ENCODE measurements at places on chromosomes 1 and 21.

GRCh38 chr1:204988196-204988595 lies 54.8 kb upstream of the CNTN2 start:
- DNase-seq, result no peak

DNA sequence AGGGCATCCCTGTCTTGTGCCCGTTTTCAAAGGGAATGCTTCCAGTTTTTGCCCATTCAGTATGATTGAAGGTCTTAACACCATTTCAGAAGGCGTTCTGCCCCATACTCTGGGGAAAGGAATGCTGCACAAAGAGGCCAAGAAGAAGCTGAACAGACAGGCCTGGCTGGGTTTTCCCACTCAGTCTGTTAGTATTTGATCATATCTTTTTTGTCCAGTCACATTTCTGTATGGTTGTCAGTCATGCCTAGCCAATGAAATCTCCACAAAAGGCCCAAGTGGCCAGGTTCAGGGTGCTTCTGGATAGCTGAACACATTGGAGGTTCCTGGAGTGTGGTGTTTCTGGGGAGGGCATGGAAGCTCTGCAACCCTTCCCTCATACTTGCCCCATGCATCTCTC lies 72.1 kb downstream of the NEK7 start:
- no peak for DNase-seq

- DNase-seq, result no peak
Measured at GRCh38 chr21:32842146-32842545, 70.6 kb upstream of the PAXBP1 start.

- DNase-seq, result no peak
Measured at GRCh38 chr1:55311057-55311641, 96.0 kb upstream of the USP24 start.

DNA sequence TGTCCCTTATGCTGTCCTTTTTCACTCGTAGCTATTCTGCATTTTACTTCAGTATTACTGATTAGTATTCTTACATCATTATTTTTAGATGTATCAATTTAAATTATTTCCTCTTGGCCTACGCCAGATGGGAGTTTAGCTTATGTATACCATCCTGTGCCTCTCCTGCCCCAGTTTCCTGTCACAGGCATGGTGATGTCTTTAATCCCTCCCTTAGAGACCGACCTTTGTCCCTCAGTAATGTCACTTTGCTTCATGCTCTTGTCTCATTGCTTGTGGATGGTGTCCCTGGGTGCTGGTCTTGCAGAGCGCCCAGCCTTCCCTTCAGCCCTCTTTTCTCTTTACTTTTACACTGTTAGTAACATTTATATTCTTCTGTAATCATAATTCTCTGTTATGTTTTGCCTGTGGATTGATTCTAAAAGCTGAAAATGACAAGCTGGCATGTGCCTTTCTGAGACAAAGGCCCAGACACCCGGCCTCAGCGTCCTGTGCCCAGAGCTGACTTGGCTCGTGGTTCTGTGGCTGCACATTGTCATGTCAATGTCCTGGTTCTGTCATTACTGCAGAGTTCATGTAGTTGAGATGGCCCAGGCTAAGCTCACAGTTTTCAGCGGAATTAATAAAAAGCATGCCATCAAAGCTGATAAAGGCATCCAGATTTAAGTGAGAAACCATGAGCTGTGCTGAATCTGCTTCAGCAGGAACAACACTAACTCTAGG lies 100.7 kb downstream of the MTR start:
- no peak for DNase-seq

DNA sequence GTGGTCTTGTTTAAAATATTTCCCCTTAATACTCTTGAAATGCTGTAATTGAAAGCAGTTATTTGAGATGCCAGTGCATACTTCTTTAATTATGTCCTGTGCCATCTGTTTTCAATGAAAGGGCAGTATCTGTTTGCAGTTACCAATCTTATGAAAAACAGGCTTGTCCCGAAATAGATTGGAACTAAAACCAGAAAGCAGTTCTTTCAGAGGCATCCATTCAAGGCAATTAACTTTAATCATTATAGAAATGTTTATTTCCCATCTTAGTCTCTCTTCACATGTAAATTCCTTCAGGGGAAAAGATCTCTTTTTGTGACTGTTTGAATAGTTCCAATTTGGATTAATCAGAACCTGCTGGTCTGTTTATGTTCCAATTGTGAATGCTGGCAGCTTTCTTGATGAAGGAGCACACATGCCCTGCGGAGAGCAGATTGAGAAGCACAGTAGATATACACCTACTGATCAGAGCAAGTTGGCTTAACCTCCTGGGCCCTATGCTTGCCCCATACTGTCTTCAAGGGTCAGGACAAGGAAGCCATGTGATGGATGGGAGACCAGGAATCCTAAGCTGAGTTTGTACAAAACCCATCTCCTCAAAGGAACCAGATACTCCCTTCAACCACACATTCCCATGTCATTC lies 41.6 kb upstream of the MROH9 start:
- DNase-seq, result no peak

DNA sequence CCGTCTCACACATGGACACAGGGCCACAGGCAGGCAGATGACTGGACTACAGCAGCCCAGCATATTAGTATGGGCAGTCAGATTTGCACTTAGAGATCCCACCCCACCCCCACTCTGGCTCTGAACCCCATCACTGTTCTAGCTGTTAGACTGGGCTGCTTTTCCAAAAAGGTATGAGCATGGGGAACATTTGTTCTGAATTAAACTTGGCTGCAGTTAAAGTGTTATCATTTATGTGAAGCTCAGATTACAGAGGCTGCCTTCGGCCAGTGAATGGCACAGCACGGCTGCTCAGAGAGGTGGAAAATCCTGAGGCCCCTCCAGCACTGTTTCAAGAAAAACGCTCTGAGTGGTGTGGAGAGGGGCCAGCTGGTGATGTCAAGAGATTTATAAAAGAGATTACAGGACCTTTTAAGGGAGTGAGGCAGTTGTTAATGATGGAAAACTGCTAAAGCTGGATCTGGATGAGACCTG lies 6.9 kb upstream of the NOS1AP start:
- no peak for DNase-seq

DNA sequence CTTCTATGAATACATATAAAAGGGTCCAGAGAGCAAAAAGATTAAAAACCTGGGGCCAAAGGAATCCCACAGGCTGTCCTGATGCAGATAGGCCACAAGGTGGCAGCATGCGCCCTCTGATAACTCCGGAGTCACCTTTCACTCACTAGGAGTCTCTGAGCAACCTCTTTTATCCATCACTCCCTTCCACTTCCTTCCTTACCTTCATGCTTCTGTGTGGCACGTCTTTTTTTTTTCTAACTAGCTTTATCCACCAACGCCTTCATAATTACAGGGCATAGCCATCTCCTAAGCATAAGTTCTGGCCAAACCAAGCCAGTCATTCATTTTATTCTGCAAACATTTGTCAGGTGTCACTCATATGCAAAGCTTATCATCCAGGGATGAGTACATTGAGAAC lies 3.9 kb upstream of the PGLYRP4 start:
- peak; percentile 45 for DNase-seq

DNA sequence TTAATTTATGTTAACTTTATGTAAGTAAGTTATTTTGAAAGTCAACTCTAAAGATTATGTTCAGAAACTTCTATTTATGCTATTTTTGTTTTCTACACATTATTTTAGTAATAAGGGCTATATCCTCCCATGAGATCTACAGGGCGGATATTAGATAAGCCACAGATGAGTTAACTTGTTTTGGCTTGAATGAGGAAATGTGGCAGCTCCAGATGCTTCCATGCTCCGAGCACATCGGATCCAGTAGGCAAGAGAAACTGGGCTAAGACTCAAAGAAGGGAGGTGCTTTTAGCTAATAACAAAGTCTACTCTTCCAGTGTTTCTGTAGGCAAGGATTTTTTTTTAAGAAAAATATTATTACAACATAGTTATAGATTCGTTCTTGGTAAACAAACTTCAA lies 20.0 kb upstream of the LAMC1 start:
- DNase-seq, result no peak

GRCh38 chr1:44037154-44037553 lies 5.9 kb upstream of the SLC6A9 start:
- DNase-seq, result no peak

DNA sequence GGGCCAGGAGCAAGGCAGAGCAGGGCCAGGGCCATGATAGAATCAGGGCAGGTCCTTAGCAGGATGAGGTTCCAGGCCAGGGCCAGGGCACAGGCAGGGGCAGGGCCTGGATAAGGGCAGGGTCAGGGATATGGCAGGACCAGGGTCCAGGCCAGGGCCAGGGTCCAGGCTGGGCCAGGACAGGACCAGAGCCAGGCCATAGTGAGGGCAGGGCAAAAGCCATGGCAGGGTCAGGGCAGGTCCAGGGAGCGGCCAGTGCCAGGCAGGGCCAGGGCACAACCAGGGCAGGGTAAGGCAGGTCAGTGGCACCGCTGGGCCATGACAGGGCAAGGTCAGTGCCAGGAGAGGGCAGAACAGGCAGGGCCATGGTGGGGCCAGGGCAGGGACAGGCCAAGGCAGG lies 152.2 kb downstream of the LIPI start:
- DNase-seq, result no peak

- no peak for DNase-seq
Measured at GRCh38 chr1:54006508-54006907, 11.5 kb downstream of the LDLRAD1 start.

- DNase-seq, result no peak
Measured at GRCh38 chr1:156590326-156591180, 1.0 kb upstream of the NAXE start.

GRCh38 chr1:9767964-9768668 lies 55.6 kb downstream of the CLSTN1 start:
- DNase-seq, result peak; percentile 2

- no peak for DNase-seq
Measured at GRCh38 chr1:222306512-222306911, 241.4 kb downstream of the HHIPL2 start.

DNA sequence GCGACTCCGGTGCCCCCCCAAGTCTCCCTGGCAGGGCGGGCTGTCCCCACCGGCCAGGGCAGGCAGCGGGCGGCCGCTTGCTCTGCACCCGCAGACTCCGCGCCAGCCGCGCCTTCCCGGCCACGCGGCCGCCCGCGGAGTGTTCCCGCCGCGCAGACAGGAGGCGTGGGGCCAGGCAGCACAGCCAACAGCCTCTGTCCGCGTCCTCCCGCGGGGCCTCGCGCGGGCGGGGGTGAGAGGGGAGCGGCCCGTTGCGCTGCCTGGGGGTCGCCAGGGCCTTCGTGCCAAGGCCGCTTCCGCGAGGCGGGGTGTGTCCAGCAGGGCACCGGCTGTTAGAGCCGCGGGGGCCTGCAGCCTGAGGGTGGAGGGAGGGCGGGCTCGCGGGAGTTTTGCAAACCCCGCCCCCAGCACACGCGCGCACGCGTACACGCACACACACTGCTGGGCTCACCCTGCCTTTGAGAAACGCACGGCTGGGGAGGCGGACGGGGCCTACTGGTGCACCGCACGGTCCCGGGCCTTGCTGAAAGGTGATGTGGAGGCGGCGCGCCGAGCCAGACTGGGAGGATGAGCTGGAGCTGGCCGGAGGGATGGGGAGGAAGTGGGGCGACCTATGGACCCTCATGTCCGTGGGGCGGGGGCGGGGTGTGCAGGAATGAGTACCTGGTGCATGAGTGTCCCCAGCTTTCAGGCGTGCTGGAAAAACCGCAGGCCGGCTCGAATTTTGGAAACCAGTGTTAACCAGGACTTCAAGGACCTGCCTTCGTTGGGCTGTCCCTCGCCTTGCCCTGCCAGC lies 41.5 kb downstream of the KIAA1614 start:
- peak; percentile 37 for DNase-seq

DNA sequence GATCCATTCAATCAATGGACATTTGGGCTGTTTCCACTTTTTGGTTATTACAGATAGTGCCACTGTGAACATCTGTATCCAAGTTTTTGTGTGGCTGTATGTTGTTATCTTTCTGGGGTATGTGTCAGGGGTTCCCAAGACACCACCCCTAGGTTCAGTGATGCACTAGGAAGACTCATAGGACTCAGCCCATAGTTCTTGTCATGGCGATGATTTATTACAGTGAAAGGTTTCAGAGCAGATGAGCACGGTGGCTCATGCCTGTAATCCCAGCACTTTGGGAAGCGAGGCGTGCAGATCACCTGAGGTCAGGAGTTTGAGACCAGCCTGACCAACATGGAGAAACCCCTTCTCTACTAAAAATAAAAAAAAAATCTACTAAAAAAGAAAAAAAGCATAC lies 64.1 kb downstream of the MAN1C1 start:
- DNase-seq, result no peak

- peak; percentile 25 for DNase-seq
Measured at GRCh38 chr1:74771913-74772515, 39.1 kb downstream of the TYW3 start.

GRCh38 chr1:19057784-19058475 lies 101.5 kb upstream of the IFFO2 start:
- no peak for DNase-seq

GRCh38 chr1:109877317-109877771 lies 33.3 kb upstream of the CSF1 start:
- no peak for DNase-seq

GRCh38 chr1:2194319-2194897 lies at the start of gene FAAP20:
FAAP20 (minus strand) TSS chr1:2194772; CDS start chr1:2194749, 23 bp downstream.
- peak; percentile 56 for DNase-seq

DNA sequence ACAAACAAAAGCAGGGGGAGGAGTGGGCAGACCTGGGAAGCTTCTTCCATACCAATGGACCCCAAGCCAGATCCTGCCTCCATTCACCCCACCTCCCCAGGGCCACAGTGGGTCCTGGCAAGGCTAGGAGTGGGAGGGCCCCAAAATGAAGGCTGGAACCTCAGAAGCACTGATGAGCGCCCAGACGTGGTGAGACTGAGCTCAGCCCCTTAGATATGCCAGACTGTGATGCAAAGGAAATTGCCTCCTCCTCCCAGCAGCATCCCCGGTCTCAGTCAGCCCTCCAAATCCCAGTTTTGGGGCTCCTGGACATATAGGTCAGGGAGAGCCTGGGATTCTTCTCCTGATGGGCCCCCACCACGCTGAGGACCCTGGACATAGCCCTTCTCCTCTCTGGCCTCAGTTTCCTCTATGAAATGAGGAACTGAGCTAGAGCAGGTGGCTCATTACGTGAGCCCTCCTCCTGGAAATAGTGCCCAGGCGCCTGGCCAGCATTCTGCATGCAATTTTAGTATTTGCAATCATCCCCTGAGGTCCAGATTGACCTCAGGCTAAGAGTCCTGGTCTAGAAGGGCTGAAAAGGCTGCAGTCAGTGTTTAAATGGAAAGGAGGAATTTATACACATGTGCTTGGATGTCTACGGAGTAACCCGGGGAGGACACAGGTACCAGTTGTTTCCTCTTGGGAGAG lies 33.5 kb downstream of the RHBG start:
- DNase-seq, result no peak

Data from stimulated activated CD4-positive, alpha-beta T cell treated with anti-CD3 and anti-CD28 coated beads, Interleukin-12 subunit alpha, Interleukin-12 subunit beta, amount 100 ng/mL, for 48 hours (primary cell).